NCI-H345 (cell line): ENCODE measurements at places on chromosomes 7 and 10.

GRCh38 chr7:30476459-30477145 lies 2.0 kb downstream of the NOD1 start:
- DNase-seq, result peak; percentile 66

- DNase-seq, result no peak
Observed at GRCh38 chr10:62978482-62978881, 154.6 kb upstream of the NRBF2 start.

GRCh38 chr10:52915391-52915790 lies 142.8 kb upstream of the MBL2 start:
- no peak for DNase-seq

DNA sequence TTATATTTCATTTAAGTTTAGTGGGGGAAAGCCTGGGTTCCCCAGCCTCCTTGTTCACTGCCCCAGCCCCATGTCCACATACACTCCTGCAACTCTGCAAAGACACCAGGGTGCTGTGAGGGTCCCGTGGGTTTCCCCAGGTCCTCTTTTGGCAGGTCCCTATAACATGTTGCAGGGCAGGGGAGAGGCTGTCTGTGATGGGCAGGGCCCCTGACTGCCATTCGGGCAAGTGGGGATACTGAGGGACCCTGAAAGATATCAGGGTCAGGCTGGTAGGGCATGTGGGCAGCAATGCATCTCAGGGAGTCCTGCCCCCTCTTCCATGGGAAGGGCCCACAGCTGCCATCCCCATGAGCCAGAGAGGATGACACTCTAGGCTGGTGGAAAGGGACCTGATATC lies 28.4 kb downstream of the RASGEF1A start:
- DNase-seq, result no peak

- DNase-seq, result no peak
Observed at GRCh38 chr7:47091141-47091540, 490.8 kb downstream of the TNS3 start.

DNA sequence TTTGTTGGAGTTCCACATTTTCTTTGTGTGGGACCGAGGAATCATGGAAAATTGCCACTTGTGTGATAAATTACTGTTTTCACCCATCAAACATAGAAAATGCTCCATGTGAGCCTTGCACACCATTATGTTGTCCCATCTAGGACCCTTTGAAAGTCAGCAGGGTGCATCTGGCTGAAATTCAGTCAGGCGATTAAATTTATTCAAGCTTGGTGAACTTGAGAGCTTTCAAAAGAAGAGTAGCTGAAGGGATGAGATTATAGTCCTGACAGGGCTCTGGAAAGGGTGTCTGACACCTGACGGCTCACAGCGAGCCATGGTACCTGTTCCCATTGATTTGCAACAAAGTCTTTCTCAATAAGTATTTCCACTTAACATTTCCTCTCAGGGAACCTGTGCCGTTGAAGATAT lies 399.7 kb upstream of the ETV1 start:
- DNase-seq, result peak; percentile 99

DNA sequence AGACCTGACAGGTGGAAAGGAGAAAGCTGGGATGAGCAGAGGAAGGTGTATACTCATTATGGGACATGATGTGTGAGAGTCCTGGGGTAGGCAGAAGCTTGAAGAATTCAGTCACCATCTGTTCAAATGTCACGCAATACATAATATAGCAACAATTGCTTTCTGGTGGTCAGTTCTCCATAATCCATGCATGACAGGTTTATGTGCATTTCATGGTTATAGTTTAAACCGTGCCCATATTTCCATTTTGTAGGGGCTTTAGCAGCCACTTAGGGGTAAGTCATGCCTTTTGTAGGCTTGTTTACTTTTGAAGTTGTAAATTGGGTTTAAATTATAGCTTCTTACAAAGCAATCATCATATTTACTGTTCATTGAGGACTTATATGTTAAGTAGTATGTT lies 158.8 kb downstream of the NXPH1 start:
- no peak for DNase-seq

DNA sequence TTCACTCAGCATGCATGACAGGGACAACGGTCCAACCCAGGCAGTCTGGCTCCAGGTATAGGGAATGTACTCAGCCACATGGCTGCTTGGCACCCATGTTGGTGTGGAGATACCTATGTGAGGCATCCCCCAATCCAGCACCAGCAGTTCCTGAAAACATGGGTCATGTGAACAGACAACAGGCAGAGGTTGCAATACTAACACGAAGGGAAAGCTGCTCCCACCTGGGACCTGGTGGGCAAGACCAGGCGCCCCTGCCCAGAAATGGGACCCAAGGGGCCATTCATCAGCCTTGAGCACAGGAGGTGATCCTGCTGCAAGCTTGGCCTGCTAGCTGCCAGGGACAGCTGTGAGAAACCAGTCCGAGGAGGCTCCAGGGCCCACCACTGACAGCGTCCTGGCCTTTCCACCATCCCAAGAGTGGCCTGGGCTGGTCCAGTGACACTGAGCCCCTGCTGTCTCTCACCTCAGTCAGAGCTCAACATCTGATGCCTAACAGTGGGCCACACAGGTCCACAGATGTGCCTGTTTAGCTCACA lies 142.3 kb downstream of the ARHGAP22 start:
- DNase-seq, result no peak

DNA sequence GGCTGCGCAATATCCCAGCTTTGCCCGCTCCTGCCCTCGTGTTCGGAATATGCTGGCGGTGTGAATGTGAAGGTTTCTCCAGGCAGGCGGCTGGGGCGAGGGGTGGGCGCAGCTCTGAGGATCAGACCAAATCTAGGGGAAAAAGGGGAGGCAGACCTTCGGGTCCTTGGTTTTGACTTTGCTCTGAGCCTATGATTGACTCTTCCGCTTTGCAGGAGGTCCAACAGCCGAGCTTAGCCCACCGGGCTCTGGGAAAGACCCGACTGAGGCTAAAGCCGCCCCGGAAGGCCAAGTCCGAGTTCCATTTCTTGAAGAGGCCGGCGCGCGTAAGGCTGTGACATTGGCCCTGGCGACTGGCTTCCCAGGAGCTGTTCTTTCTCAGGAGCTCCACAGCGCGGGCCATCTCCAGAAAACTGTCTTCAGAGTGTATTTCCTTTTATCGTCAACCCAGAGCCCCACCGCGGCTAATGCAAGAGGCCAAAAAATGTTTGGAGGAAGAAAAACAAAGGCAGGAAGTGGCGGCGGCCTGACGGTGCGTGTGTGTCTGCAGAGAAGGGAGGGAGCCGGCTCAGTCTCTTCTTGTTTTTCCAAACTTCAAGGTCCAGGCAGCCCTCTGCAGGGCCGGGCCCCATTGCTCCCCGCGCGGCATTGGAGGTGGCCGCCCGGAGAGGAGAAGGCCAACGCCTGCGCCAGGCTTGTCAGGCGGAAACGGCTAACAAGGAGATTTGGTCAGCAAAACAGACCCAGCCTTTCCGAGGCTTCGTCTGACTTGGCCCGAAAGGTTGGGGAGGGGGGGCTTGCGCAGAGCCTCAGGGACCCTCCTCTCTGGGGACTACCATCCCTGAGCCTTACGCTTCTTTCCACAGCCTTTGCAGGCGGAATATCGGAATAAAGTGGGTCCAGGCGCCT lies 3.6 kb upstream of the HOXA11 start:
- no peak for DNase-seq

GRCh38 chr7:21184942-21185652 lies 242.8 kb upstream of the SP4 start:
- DNase-seq, result no peak

DNA sequence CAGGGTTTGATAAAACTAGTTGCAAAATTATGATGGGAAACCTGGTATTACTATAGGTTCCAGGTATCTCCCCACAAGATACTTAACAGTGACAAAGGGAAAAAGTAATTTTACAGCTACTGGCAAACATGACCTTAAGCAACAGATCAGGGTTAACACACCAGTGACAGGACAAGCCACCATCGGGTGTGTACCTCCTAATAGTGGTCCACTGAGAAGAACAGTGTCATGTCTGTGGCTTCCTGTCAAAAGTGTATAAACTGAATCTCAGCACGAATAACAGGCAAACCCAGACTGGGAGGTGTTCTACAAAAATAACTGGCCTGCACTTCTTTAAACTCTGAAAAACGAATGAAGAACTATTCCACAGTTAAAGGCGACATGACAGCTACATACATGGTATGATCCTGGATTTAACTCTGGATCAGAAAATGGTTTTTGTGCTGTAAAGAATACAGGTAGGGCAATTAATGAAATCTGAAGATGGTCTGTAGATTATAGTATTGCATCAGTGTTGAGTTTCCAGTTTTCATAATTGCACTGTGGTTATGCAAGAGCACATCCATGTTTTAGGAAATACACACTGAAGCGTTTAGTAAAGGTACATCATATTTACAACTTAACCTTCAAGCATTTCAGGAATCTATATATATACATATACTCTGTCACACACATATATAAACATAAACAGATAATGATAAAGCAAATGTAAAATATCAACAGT lies 32.0 kb upstream of the ARMS2 start:
- no peak for DNase-seq

DNA sequence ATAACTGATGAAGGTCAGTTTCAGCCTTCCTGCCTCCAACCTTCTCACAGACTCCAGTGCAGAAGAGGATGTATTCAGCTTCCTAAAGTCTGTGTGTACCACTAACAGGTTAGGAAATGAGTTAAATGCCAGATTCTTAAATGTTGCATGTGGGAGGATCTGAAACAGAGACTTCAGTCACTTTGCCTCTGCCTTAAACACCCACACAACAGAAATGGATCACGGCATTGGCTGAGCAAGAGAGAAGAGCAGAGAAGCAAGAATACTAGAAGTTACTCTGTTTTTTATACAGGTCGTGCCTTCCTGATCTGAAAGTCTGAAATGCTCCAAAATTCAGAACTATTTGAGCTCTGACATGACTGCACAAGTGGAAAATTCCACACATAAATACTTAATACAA lies 98.9 kb upstream of the ARHGAP21 start:
- no peak for DNase-seq

GRCh38 chr10:118790058-118790457 lies 35.3 kb upstream of the CACUL1 start:
- DNase-seq, result no peak

GRCh38 chr7:69691734-69692133 lies 93.5 kb downstream of the AUTS2 start:
- no peak for DNase-seq

DNA sequence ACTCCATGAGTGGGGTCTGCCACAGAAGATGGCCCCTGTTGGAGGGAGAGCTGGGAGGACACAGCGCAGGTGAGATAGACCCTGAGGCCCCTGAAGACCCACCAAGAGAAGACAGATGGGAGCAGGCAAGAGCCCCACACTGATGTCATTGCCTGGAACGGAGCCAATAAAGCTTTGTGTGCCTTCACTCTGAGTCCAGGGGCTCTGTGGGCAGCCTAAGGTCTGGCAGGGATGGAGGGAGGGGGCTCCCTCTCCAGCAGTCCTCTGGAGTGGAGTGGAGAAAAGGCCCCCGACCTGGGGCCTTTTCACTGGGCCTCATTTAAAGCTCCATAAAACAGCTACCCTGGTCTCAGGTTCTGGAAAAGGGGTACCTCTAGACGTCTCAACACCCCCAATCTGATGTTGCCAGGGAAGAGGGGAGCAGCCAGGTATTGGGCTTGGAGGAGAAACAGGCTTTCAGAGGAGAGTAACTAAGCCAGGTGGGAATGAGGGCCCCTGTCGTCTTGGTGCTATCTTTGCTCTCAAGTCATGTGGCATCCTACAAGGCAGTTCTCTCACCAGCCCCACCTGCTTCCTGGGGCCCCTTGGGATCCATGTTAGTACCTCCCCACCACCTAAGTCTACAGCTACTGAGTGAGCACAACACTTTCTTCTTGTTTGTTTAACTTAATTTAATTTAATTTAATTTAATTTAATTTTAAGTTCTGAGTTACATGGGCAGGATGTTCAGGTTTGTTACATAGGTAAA lies 1.4 kb downstream of the C10orf62 start:
- DNase-seq, result no peak

- DNase-seq, result peak; percentile 11
Observed at GRCh38 chr10:81838950-81839349, 36.0 kb upstream of the NRG3 start.

GRCh38 chr10:85047170-85047834 lies 718.9 kb downstream of the CCSER2 start:
- DNase-seq, result no peak

DNA sequence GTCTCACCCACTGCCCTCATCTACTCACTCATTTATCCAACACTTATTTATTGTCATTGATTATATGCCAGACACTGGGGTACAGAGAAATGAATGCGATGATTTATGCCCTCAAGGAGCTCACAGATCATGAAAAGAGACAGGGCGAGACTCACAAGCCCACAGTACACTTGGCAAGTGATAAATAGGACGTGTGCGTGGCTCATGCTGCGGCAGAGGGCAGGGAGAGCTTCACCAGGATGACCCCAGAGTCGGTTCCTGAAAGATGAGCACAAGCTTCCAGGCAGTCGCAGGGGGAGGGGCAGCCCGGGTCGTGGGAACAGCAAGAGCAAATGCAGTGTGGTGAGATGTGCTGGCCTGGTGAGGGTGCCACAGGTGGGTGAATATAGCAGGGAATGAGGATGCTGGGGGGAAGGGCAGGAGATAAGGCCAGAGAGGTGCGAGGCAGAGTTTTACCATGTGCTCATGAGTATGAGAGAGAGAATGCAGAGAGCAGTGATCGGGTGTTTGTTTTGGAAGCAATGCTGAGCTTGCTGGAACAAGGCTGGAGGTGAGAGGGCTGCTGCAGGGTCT lies 70.9 kb downstream of the ATXN7L1 start:
- no peak for DNase-seq

GRCh38 chr7:82141427-82141826 lies 302.1 kb downstream of the CACNA2D1 start:
- no peak for DNase-seq

GRCh38 chr10:98262571-98262970 lies 5.4 kb downstream of the LOXL4 start:
- DNase-seq, result peak; percentile 2

- no peak for DNase-seq
Observed at GRCh38 chr10:3495281-3495680, 289.7 kb downstream of the KLF6 start.

DNA sequence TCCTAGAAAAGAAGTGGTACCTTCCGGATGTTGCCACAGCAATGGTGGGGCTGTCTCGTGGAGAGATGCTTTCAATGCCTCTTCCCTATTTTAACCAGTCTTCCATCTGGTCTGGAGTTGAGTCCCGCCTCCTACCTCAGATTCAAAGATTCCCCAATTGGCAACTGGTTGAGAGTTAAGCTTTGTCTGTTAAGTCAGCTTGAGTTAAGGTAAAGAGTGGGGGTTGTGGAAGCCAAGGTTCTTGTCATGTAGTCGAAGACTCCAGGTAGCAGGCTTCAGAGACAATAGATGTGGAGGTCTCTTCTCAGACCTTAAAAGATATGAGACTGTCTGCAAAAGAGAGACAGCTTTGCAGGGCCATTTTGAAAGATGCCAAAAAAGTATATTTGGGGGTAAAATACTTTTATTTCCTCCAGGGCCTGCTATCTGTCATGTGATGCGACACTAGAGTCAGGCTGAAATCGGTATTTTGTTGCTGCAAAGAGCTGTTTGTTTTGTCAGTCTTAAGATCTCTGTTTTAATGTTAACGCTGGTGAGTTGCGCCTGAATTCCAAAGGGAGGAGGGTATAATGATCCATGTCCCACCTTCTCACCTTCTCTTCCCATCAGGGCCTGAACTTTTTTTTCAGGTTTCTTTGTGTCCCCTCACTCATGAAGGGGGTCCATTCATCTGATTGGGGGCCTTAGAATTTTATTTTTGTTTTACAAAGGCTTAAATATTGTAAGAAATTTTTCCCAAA lies 40.4 kb upstream of the SCIN start:
- no peak for DNase-seq

- no peak for DNase-seq
Observed at GRCh38 chr7:83365746-83366145, 203.1 kb upstream of the PCLO start.
